OCI-M1 (cell line): ENCODE measurements at places on chromosomes 16 and 17.

- DNase-seq: no peak
Observed at GRCh38 chr17:77019893-77020379, 120.8 kb upstream of the SEC14L1 start.

- no peak for DNase-seq
Observed at GRCh38 chr17:61302953-61303816, 96.5 kb upstream of the TBX2 start.

GRCh38 chr17:76644995-76645394 lies 1.4 kb upstream of the ST6GALNAC1 start:
- DNase-seq: no peak

DNA sequence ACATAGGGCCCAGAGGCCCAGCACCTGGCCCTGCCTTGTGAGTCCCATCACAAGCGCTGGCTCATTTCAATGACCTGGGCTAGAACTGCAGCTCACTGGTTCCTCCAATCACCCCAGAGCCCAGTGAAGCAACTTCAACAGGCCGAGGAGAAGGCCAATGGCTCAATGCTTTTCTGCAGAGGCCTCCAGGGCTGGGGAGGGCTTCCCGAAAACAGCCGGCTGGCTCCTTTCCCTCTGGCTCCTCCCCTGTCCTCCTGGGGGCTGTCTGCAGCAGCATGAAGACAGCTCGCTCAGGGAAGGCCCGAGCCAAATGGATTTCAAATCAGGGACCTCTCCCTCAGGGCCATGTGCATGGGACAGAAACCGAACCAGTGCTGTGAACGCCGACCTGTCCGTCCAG lies 121.6 kb downstream of the ZNF423 start:
- DNase-seq: no peak

DNA sequence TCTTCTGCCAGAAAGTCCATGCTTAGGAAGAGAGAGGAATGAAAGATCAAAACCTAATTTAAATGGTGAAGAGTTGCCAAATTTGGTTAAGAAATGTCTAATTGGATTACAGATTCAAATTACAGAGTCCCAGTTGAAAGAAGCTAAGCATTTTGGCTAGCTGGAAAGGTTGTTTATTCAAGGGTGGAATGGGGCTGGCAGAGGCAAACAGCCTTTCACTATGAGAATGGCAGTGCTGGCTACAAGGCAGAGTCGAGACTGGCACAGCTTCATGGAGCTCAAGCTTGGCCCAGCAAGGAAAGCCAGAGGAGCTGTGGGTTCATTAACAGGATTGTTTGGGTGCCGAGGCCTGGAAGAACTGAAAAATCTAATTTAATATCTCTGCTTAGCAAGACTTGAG lies 13.6 kb downstream of the MAP3K3 start:
- no peak for DNase-seq

DNA sequence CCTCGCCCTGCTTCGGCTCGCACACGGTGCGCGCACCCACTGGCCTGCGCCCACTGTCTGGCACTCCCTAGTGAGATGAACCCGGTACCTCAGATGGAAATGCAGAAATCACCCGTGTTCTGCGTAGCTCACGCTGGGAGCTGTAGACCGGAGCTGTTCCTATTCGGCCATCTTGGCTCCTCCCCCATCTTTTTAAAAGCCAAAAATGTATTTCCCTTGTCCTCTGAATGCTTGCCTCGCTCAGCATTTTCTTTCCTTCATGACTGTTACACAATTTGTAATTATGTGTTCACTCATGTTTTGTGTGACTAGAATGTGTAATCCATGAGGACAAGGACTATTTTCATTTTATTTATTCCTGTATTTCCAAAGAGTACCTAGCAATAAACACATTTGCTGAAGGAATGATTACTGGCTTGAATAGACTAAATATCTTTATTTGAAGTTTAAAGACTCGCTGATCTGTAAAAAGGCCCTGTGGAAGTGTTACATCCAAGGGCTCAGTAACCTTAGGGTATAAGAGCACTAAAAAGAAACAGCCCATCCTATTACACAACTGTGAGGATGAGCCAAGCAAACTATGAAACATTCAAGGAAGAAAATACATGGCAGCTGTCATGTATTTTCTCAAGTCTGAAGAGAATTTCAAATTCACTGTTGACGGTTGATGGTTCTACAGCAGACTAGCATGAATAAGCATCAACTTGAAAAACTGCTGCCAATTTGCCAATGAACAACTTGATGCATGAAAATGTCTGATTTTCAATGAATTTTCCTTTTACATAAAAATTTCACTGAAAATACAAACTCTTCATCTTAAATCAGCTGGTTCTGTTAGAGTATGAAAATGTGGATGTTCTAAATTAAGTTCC lies 192.6 kb downstream of the MYO1D start:
- no peak for DNase-seq

GRCh38 chr17:2136241-2136640 lies 81.3 kb downstream of the HIC1 start:
- DNase-seq: peak; percentile 32

DNA sequence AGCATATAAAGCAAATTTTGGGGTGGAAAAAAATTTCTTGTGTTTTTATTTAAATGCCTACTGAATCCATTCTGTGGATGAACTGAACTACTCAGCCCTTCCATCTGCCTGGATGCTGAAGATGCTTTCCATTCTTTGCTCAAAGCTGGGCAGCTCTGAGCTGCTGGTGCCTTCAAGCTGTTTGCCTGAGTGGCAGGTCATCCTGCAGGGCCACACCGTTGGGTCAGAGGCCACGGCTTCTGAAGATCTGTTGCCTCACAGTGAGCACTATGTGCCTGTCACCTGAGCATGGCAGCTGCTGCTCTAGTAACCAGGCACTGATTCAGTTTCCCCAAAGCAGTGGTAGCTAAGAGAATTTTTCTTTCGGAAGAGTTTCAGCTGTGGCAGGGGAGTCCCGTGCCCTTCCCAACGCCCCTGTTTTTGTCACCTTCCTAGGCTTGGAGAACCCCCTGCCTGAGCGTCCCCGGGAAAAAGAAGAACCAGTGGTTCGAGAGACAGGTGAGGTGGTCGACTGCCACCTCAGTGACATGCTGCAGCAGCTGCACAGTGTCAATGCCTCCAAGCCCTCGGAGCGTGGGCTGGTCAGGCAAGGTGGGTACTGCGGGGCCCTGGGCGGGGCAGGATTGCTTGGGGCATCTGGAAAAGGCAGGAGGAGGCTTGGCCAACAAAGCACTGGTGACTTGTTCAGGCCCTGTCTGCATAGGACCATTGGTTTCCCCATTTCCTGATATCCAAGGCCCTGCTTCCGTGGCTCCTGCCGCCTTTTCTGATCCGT lies 8.5 kb downstream of the PLK1 start:
- no peak for DNase-seq

DNA sequence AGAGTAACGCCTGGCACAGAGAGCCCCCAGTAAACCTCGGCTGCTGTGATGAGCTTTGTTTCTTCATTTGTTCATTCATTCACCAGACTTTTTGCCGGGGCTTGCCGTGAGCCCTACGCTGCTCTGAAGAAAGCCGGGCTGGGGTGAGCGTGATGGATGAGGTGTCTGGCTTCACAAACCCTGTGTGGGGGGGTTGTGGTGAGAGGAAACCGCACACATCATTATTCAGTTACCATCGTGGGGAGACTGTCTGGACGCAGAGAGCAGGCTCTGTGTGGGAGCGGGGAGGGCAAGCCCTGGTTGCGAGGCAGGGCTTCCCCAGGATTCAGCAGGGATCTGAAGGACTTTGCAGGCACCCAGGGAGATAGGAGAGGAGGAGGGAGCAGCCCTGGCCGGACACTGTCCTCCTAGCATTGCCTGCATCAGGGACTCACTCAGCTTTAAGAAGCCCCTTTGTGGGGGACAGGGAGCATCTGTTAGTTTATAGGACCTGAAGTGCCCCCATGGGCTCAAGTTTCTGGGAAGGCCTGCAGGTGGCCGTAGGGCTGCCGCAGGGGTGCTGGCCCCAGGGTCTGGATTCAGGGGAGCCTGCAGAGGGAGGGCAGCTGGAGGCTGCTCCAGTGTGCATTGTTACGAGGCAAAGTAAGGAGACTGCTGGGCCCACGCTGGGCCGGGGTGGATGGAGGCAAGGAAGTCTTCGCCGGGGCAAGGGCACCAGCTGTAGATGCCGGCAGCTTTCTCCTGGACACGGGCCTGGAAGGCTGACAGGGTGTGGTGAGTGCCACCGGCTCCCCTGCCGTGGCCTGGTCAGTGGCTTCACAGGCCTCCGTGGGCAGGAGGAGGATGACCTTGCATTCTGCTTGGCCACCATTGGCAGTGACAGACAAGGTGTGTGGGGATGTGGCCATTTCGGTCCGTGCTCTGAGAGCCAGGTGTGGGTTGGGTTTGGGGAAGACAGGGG lies 334.5 kb downstream of the SEC14L1 start:
- no peak for DNase-seq
